ENCODE measurements at places on chromosomes 7 and 10. TPM values are rescaled to one million over a fixed set of nuclear protein-coding genes. Genes with fewer than 3 reads are reported as not detected.

GRCh38 chr7:19648791-19649190 is 60.0 kb downstream of the POLR1F start:
- DNase-seq, result no peak

DNA sequence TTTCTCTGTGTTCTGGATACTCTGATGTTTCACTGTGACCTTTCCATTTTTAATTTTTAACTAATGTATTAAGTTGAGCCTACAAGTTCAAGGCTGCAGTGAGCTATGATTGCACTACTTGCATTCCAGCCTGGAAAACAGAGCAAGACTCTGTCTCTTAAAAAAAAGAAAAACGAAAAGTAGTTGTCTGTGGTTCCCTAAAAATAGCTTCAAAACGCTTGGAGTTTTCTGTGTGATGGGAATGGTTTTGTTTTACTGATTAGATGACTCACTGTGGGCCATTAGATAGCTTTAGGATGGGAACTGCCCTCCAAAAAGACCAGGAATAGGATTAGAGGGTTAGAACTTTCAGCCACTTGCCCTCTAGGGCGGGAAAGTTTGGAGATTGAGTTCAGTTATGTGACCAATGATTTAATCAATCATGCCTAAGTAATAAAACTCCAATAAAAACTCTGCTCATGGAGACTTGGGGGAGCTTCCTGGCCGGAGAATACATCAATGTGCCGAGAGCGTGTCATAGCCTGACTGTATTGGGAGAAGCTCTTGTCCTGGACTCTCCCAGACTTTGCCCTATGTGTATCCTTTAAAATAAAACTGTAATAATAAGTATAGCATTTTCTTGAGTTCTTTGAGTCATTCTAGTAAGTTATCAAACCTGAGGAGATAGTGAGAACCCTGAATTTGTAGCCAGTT is 147.1 kb downstream of the LYZL1 start:
- peak; percentile 57 for DNase-seq

GRCh38 chr7:29275493-29275892 is 80.9 kb downstream of the CHN2 start:
- DNase-seq, result no peak

- no peak for DNase-seq
These were observed 370.2 kb downstream of the PHF14 start for GRCh38 chr7:11343818-11344413.

DNA sequence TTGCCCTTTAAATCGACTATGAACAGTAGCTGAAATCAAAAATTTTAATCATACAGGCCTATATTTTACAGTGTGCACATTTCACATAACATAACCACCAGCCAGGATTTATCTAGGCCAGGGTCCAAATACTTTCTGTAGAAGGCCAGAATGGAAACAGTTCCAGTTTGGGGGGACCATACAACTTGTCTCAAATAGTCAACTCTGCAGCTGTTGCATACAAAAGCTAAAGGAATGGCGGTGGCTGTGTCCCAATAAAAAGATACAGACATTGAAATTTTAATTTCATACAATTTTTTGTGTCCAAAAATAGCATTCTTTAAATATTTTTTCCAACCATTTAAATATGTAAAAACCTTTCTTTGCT is 742 bp upstream of the TYSND1 start:
- DNase-seq, result no peak

GRCh38 chr10:86646933-86647332 is 7.4 kb upstream of the OPN4 start:
- peak; percentile 77 for DNase-seq

DNA sequence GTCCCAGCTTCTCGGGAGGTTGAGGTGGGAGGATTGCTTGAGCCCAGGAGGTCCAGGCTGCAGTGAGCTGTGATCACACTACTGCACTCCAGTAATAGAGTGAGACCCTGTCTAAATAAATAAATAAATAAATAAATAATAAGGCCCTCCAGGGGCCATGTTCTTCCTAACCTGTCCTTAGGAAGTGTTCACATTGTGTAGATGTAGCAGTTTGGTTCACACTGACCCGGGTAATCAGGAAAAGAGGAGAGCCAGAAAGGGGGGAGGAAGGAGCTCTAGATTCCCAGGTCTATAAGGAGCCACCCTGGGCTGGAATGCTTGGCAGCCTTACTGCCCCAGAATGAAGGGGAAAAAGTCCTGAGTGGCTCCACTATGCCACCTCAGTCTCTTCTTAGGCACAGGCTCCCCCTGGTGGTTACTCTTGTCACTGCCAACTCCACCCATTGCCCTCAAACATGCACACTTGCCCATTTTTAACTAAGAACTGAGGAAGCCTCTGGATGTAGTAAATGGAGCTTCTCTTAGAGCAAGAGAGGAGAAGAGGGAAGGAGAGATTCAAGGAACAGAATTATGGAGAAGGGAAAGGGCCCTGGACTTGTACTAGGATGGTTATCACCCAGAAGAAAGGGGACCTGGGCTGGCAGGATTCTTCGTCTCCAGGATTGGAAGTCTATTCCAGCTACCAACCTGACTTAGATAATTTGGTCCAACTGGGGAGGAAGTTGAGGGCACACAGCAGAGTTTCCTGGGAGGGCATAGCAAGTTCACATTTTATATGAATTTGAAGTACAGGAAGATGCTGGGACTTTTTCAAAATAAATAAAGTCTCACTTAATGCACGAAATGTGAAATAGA is 7.8 kb downstream of the HPS6 start:
- peak; percentile 94 for DNase-seq

ENTPD1 gene
- total RNA-seq, result 10.6 TPM

UCMA gene
- not detected for total RNA-seq

KLF14 gene
- total RNA-seq, result not detected

SCART1 gene
- 5.6 TPM for total RNA-seq
